M059J (cell line): ENCODE measurements at places on chromosomes 12 and 14. TPM values are rescaled to one million over a fixed set of nuclear protein-coding genes. Genes with fewer than 3 reads are reported as not detected.

KRT75 gene
- 0.02 TPM in 1 of 2 replicates, not detected in the other for total RNA-seq

GLT1D1 gene
- total RNA-seq = not detected in 2 replicates

IKZF4 gene
- total RNA-seq = 0.57 and 1.2 TPM in 2 replicates

SERPINA9 gene
- total RNA-seq = not detected in 2 replicates

- DNase-seq = no peak
These were observed 75.5 kb downstream of the GALNT9 start for GRCh38 chr12:132253698-132254480.

- DNase-seq = no peak
These were observed 83.8 kb downstream of the PTPRB start for GRCh38 chr12:70553391-70553859.

- DNase-seq = peak; percentile 65
These were observed 10.2 kb downstream of the OR6S1 start for GRCh38 chr14:20631023-20631879.

DNA sequence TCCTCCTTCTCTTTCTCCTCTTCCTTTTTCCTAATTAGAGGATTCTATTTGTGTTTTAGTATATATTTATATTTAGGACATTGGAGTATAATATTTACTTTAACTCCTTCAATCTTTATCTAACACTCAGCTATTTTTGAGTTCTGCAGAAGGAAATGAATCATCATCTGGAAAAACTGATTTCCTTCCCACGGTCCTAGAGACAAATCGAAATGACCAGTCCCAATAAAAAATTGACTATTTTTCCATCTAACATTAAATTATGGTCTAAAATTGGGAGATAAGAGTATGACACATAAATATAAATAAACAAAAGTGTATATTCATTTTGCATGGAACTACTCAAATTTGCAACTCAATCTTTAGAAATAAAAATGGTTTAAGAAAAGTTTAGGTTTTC lies 167.4 kb downstream of the TMTC3 start:
- DNase-seq = peak; percentile 81

- peak; percentile 8 for DNase-seq
These were observed 155.5 kb downstream of the PTPRO start for GRCh38 chr12:15477761-15478160.
